ENCODE measurements at places on chromosomes 3 and 15.

DNA sequence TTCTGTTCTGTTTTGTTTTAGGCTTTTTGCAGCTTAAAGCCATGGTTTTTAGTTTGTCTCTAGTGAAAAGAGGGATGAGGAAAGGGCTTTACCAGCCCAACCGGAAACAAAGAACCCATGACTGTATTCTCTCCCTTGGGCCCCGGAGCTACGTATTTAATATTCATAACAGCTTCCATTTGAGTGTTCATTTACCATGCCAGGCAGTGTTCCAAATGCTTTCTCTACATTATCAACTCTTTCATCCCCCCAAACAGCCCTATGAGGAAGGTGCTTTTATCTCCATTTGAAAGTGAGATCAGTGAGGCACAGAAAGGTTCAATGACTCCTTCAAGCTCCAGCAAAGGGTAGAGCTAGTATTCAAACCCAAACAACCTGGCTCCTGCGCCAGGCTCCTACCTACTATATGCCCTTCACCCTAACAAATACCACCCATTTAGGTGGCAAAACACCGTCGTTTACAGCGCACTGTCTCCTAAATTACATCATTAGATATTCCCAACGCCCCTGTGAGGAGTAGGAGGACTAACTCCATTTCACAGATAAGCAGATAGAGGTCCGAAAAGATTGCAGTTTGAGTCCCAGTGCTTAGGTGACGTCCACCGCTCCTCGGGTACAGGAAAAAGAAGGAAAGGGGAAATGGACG, 27.9 kb downstream of the GTPBP8 start:
- no peak for DNase-seq

- no peak for DNase-seq
These were observed 3.5 kb downstream of the GORASP1 start for GRCh38 chr3:39103791-39104552.

- DNase-seq = no peak
These were observed 16.6 kb downstream of the ANKRD28 start for GRCh38 chr3:15781131-15781530.

DNA sequence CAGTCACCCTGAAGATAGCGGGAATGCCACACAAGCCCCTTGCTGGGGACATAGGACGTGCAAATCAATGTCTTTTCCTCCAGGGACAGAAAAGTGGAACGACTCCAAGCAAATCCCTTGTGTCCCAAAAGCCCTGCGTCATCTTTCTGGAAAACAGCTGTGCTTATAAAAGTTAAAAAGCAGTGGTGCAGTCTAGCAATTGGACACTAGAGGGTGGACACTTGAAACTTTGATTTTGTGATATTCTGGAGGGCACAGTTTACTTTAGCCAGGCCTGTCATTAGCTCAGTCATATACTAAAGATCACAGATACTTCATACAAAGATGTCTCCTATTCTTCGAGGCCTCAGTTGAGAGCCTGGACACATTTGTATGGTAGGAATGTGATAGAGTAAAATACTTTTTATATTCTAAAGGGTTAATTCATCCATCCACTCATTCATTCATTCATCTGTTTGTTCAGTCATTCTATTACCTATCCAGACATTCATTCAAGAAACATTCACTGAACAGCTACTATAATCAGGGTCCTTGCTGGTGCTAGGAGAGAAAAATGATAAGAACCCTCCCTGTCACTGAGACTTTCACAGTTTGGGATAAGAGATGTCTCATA, 63.8 kb upstream of the ANKRD34C start:
- no peak for DNase-seq
